ENCODE measurements at places on chromosomes 7 and 10.

GRCh38 chr10:109961174-109962001 lies 38.1 kb upstream of the XPNPEP1 start:
- DNase-seq, result no peak
- H3K27me3 ChIP-seq, result no peaks in the 10 kb centered on the region
- peak overlapping the region; percentile 59 for H3K27ac ChIP-seq
- H3K4me1 ChIP-seq, result peaks cover 50% of the 10 kb centered on the region

GRCh38 chr7:155296788-155297516 lies 726 bp upstream of the INSIG1 start:
- peak; percentile 75 for DNase-seq
- H3K4me1 ChIP-seq, result peaks cover 22% of the 10 kb centered on the region
- peak overlapping the region; percentile 47 for H3K4me3 ChIP-seq
- no peaks in the 10 kb centered on the region for H3K36me3 ChIP-seq

GRCh38 chr10:122308417-122309141 lies 37.5 kb downstream of the BTBD16 start:
- no peak for DNase-seq
- peaks cover 11% of the 10 kb centered on the region for H3K4me1 ChIP-seq
- no peaks in the 10 kb centered on the region for H3K36me3 ChIP-seq
- H3K27me3 ChIP-seq, result no peaks in the 10 kb centered on the region
- H3K4me3 ChIP-seq, result no peak overlapping the region

GRCh38 chr7:159211540-159212182 lies 67.0 kb upstream of the VIPR2 start:
- H3K4me1 ChIP-seq, result peaks cover 4% of the 10 kb centered on the region
- H3K27ac ChIP-seq, result peak overlapping the region; percentile 7
- no peaks in the 10 kb centered on the region for H3K36me3 ChIP-seq
- H3K4me3 ChIP-seq, result no peak overlapping the region
- DNase-seq, result peak; percentile 30

- H3K27me3 ChIP-seq, result no peaks in the 10 kb centered on the region
- H3K4me3 ChIP-seq, result no peak overlapping the region
- H3K36me3 ChIP-seq, result no peaks in the 10 kb centered on the region
Measured at GRCh38 chr10:98848361-98848760, 387.3 kb downstream of the HPSE2 start.

GRCh38 chr7:70072220-70072619 lies 473.9 kb downstream of the AUTS2 start:
- H3K27me3 ChIP-seq, result no peaks in the 10 kb centered on the region
- no peak for DNase-seq
- H3K36me3 ChIP-seq, result no peaks in the 10 kb centered on the region
- H3K27ac ChIP-seq, result no peak overlapping the region
- H3K4me1 ChIP-seq, result no peaks in the 10 kb centered on the region

GRCh38 chr10:78170026-78170475 lies 136.4 kb downstream of the RPS24 start:
- no peaks in the 10 kb centered on the region for H3K36me3 ChIP-seq
- H3K27ac ChIP-seq, result no peak overlapping the region
- no peak overlapping the region for H3K4me3 ChIP-seq
- no peak for DNase-seq
- H3K4me1 ChIP-seq, result no peaks in the 10 kb centered on the region

DNA sequence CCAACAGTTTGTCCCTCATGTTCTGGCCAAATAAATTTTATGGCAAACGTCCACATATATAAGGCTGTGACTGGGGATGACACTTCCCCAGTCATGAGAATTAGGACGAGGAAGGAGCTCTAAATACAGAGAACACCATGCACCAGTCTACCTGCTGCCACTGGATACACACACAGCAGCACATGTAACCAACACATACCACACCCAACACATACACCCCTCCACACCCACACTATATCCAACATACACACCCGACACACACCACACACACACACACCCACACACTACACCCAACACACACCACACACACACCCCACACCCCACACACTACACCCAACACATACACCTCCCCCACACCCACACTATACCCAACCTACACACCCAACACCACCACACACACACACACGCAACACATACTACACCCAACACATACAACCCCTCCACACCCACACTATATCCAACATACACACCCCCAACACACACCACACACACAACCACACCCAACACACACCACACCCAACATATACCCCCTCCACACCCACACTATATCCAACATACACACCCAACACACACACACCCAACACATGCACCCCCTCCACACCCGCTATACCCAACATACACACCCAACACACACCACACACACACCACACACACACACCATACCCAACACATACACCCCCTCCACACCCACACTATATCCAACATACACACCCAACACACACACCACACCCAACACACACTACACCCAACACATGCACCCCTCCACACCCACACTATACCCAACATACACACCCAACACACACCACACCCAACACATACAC lies 74.1 kb downstream of the HIPK2 start:
- no peak overlapping the region for H3K27ac ChIP-seq
- no peaks in the 10 kb centered on the region for H3K27me3 ChIP-seq
- H3K4me1 ChIP-seq, result peaks cover 12% of the 10 kb centered on the region
- no peaks in the 10 kb centered on the region for H3K36me3 ChIP-seq
- no peak overlapping the region for H3K4me3 ChIP-seq

DNA sequence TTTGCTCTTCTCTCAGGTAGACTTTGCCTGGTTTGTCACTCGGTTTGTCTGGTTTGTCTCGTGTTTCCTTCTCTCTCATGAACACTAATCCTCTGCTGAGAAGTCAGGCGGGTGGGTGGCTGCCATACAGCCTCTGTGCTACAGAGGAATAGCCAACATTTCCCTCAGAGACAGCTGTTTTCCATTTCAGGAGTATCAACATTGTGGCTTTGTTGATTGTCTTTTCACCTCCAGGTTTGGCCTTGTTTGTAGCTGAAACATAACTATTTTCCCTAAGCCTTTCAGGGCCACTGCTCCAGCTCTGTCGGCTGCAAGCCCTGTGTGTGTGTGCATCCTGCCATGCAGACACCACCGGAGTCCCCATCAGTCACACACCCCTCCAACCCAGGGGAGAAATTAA lies 122.8 kb downstream of the BAMBI start:
- no peaks in the 10 kb centered on the region for H3K4me1 ChIP-seq
- no peak for DNase-seq
- H3K4me3 ChIP-seq, result no peak overlapping the region
- H3K36me3 ChIP-seq, result no peaks in the 10 kb centered on the region

DNA sequence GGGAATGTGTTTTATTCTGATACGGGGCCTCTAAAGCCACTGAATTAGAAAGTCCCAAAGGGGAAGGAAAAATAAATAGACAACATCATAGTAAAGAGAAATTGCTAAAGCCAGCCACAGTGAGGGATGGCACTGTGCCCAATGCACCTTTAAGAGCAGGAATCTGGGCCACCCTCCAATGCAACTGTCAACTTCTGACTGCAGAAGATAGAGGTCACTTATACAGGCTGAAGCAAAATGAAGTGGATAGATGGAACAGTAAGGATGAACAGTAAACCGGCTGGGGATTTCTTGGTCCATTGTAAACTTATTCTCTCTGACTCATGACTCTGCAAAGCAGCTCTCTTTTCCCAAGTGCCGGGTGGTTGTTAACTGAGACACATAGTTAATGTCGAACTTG lies 54.0 kb upstream of the KCNIP2 start:
- H3K36me3 ChIP-seq, result no peaks in the 10 kb centered on the region
- no peaks in the 10 kb centered on the region for H3K27me3 ChIP-seq
- no peak overlapping the region for H3K4me3 ChIP-seq
- no peak overlapping the region for H3K27ac ChIP-seq

DNA sequence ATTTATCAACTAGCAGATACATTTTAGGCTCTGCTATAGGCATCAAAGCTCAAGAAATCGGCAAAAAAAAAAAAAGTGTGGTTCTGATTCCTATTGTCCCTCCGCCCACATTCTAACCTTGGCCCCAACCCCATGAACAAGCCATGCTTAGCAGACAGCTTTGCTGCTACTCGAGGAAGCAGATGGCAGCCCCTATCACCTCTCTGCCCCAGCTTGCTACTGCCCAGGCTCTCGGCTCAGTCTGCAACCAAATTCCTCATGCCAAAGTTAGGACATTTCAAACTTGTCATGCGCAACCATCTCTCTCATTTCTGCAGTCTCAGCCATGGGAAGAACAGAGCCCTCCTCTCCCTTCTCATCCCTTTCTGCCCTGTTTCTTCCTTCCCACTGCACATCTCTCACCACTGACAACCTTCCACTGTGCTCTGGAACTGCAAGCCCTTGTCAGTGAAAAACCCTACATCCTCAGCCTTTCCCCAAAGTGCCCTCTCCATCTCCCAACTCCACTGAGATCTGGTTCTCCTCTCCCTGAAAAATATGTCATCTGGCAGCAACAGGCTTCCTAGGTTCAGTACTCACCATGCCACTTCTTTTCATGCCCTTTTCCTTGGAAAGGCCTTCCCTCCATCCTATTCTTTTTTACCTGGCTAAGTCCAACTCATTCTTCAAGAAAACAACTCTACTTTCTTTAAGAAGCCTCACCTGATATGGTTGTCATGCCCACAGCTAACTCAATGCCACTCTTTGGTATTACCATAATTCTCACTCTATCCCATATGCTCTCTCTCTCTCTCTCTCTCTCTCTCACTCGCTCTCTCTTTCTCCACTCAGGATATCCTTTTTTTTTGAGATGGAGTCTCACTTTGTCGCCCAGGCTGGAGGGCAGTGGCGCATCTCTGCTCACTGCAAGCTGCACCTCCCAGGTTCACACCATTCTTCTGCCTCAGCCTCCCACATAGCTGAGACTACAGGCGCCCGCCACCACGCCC lies 60.1 kb upstream of the FHIP2A start:
- H3K4me3 ChIP-seq, result no peak overlapping the region
- H3K4me1 ChIP-seq, result peaks cover 7% of the 10 kb centered on the region
- H3K27me3 ChIP-seq, result no peaks in the 10 kb centered on the region
- H3K36me3 ChIP-seq, result no peaks in the 10 kb centered on the region
- no peak for DNase-seq

DNA sequence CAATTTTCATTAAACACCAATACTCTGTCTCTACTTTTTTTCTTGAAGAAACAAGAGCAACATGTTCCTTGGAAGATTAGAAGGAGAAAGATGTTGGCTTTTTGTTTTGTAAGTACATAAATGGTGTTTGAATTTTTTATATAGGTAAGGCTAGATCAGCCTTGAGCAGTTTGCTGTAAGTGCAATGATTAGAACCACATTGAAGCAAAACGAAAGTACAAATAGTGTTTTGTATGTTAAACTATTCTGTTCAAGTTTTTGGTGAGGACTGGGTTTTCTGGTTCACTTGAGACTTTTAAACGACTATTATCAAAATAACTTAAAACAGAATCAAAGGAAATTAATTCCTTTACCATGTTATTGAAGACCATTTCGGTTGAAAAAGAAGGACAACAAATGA lies 162.9 kb upstream of the NRP1 start:
- H3K27ac ChIP-seq, result no peak overlapping the region
- no peak for DNase-seq
- no peaks in the 10 kb centered on the region for H3K4me1 ChIP-seq
- H3K4me3 ChIP-seq, result no peak overlapping the region

GRCh38 chr10:28320799-28321198 lies 17.9 kb upstream of the MPP7 start:
- no peak overlapping the region for H3K4me3 ChIP-seq
- peaks cover 17% of the 10 kb centered on the region for H3K4me1 ChIP-seq
- no peak for DNase-seq

DNA sequence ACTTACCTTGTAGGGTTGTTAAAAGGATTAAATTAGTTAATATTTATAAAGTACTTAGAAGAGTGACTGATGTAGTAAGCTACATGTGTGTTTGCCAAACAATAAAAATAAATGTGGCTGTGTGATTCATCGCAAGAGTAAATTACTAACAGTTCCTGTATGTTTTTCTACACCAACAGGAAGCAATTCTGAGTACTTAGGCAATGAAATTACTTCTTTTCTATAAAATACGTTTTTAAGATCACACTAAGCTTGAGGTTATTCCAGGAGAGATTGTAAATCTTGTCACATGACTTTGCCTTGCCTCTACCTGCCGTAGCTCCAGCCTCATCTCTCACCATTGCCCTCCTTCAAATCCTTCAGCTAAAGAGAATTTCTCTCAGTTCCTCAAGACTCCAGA lies 18.1 kb upstream of the GSTK1 start:
- H3K27me3 ChIP-seq, result no peaks in the 10 kb centered on the region
- no peak overlapping the region for H3K27ac ChIP-seq
- no peaks in the 10 kb centered on the region for H3K36me3 ChIP-seq
- H3K4me3 ChIP-seq, result no peak overlapping the region
- H3K4me1 ChIP-seq, result no peaks in the 10 kb centered on the region
- no peak for DNase-seq

GRCh38 chr10:126135177-126135576 lies 238.8 kb downstream of the FANK1 start:
- no peaks in the 10 kb centered on the region for H3K27me3 ChIP-seq
- no peaks in the 10 kb centered on the region for H3K36me3 ChIP-seq
- no peak for DNase-seq
- H3K4me1 ChIP-seq, result no peaks in the 10 kb centered on the region

- peak; percentile 48 for DNase-seq
- H3K27me3 ChIP-seq, result no peaks in the 10 kb centered on the region
- no peak overlapping the region for H3K4me3 ChIP-seq
- H3K27ac ChIP-seq, result no peak overlapping the region
- no peaks in the 10 kb centered on the region for H3K4me1 ChIP-seq
Measured at GRCh38 chr7:2934211-2934731, 90.2 kb upstream of the GNA12 start.

- H3K36me3 ChIP-seq, result peaks cover 15% of the 10 kb centered on the region
- no peaks in the 10 kb centered on the region for H3K27me3 ChIP-seq
- H3K4me1 ChIP-seq, result peaks cover 55% of the 10 kb centered on the region
- peak overlapping the region; percentile 59 for H3K27ac ChIP-seq
Measured at GRCh38 chr10:131946321-131946751, 35.4 kb downstream of the BNIP3 start.

DNA sequence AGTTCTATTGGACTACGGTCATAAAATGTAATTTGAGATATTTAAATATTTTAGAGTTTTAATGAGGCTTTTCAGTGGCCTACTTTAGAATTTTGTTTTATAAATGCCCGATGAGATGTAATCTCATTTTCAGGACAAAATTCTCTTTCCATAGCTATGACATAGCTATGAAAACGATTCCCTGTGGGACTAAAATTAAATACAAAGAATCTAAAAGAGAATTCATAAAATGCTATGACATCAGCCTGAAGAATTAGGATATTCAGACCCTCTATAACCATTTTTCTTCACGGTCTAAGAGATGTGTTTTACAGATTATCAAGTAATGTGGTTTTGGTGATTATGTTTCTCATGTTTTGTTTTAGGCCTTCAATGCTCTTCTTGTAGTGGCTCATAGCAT lies 48.2 kb upstream of the ODAD2 start:
- H3K4me1 ChIP-seq, result no peaks in the 10 kb centered on the region
- DNase-seq, result no peak
- no peak overlapping the region for H3K27ac ChIP-seq
- H3K4me3 ChIP-seq, result no peak overlapping the region
